ENCODE measurements at places on chromosomes 16 and 17.

GRCh38 chr16:57801098-57801808 lies 1.0 kb downstream of the KIFC3 start:
- DNase-seq, result no peak

DNA sequence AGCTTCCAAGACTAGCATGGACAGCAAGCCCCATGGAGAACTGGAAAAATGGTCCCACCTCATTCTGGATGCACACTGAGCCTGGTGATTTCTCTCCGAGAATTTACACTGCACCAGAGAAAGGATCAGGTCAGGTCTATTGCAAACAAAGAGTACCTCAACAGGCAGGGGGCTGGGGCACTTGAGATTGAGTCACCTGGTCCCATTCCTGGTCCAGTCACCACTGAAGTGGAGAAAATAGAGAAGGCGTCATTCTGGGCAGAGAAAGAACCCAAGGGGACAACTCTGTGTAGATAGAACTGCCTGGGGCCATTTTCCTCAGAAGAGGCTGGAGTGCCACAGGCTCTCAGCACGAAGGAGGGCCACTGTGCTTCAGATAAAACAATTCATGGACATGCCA lies 38.4 kb downstream of the CENPV start:
- DNase-seq, result no peak

GRCh38 chr16:86998196-86999001 lies 318.8 kb downstream of the C16orf95 start:
- DNase-seq, result no peak

DNA sequence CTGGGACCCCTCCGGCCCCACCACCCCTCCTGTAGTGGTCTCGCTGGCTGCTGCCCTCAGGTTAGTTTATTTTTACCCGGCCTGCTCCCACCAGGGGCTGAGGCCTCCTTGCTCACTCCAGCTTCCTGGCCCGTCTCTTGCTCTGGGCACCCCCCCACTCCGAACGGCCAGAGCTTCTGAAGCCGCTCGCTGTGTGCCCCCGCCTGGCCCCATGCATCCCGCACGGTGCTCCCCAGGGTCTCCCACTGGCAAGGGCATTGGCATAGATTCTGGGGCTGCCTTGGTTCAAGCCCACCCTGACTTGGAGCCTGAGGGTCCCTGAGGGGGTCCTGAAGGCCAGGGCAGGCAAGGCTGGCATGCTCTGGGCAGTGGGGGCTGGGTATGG lies 186.4 kb downstream of the SEC14L1 start:
- DNase-seq, result no peak

GRCh38 chr17:13087802-13088201 lies 70.0 kb upstream of the ELAC2 start:
- no peak for DNase-seq

GRCh38 chr17:65626451-65626850 lies 65.0 kb upstream of the AXIN2 start:
- no peak for DNase-seq

GRCh38 chr17:8925141-8925540 lies 40.4 kb downstream of the PIK3R5 start:
- DNase-seq, result no peak

DNA sequence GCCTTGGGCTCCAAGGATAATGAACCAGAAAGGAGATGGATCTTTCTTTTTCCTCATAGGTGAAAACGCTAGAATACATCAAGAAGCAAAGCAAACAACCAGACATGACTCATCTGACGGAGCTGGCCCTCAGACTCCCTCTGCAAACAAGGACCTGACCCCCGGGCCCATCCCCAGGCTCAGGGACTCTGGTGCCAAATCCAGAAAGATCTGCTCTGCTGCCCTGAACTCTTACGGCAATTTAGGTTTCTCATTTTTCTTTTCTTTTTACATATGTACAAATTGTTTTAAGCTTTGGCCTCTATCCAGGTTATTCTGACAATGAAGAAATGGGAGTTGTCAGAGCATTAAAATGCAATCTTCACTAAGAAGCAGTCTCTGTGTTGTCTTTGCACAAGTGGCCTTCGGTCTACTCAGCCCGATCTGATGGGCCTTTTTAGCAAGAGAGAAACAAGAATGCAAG lies 17.7 kb downstream of the KNOP1 start:
- DNase-seq, result no peak

- DNase-seq, result no peak
These were observed 76.9 kb downstream of the ARHGAP44 start for GRCh38 chr17:12866244-12866643.
